KG1 (cell line): ENCODE measurements at places on chromosomes 12 and 14.

- DNase-seq = no peak
These were observed 41.2 kb downstream of the DGLUCY start for GRCh38 chr14:91154851-91155625.

- no peak for DNase-seq
These were observed 3.2 kb downstream of the OR4K2 start for GRCh38 chr14:19878029-19878642.

DNA sequence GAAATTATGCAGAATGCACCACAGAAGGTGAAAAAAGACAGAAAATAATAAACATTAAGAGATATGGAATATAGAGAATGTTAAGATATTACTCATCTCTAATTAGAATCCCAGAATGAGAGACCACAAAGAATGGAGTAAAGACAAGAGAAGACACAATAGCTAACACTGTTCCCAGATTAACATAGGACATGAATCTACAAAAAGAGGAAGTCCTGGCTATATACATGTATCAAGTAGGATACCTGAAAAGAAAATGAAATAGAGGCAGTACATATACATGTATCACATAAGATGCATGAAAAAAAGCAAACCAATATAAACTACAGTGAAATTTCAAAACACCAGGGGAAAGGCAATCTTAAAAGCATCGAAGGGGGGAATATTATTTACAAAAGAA, 5.6 kb upstream of the EPS8 start:
- no peak for DNase-seq

- no peak for DNase-seq
These were observed 19.4 kb downstream of the NAV3 start for GRCh38 chr12:77850129-77850528.

DNA sequence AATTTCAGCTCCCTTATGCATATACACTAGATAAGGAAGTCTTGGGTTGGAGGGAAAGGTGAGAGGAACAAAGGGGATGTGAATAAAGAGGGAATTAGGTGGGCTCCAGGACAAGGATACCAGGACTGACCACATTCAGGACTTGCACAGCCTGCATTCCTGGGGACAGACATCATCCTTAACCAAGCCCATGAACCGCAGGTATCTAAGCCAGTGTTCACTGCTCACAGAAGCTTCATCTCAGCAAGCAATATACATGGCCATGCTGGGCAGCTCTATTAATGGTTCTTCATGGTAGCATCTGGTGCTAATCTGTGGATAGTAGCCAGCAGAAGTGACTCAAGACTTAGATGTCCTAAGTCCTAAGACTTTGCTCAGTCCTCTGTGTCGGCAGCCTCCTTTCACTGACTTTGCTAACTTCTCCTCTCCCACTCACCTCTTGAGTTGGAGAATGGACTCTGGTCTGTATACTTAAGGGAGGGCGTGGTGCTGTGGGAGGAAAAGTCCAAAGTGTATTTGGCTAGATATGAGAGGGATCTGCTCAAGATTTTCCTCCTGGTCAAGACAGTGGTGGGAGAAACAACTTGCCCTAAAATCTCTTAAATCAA, 136.1 kb downstream of the ASCL1 start:
- no peak for DNase-seq

- DNase-seq = no peak
These were observed 1025.4 kb upstream of the LRFN5 start for GRCh38 chr14:40581264-40581663.

- no peak for DNase-seq
These were observed 164.5 kb downstream of the ANO2 start for GRCh38 chr12:5780536-5780935.

DNA sequence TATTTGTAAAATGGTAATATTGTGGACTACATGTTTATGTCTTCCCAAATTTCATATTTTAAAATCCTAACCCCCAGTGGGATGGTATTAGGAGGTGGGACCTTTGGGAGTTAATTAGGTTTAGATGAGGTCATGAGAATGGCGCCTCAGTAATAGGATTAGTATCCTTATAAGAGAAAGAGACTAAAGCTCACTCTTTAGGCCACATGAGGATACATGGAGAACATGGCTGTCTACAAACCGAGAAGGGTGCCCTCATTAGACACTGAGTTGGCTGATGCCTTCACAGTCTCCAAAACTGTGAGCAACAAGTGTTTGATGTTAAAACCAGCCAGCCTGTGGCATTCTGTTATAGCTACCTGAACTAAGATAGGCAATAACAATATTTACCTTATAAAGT, 58.3 kb upstream of the OTOGL start:
- DNase-seq = no peak

DNA sequence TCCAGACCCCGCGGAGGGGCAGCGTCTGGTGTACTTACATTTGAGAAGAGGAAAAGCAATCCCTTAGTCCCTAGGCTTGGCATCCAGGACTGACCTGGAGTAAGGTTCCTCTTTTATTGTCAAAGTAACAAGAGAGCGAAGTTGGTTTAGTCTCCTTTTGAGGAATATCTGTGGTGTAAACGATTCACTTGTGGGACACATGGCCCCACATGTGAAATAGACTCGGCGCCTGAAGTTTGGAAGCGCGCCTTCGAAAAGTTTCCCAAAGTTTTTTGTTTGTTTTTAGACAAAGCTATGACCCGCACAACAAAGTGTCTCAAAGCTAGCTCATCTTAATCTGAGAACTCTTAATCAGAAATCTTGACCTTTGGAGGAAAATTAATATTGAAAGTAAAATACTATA, 744 bp downstream of the STYX start:
- peak; percentile 21 for DNase-seq

GRCh38 chr14:70067810-70068209, 120.9 kb downstream of the SLC8A3 start:
- no peak for DNase-seq

DNA sequence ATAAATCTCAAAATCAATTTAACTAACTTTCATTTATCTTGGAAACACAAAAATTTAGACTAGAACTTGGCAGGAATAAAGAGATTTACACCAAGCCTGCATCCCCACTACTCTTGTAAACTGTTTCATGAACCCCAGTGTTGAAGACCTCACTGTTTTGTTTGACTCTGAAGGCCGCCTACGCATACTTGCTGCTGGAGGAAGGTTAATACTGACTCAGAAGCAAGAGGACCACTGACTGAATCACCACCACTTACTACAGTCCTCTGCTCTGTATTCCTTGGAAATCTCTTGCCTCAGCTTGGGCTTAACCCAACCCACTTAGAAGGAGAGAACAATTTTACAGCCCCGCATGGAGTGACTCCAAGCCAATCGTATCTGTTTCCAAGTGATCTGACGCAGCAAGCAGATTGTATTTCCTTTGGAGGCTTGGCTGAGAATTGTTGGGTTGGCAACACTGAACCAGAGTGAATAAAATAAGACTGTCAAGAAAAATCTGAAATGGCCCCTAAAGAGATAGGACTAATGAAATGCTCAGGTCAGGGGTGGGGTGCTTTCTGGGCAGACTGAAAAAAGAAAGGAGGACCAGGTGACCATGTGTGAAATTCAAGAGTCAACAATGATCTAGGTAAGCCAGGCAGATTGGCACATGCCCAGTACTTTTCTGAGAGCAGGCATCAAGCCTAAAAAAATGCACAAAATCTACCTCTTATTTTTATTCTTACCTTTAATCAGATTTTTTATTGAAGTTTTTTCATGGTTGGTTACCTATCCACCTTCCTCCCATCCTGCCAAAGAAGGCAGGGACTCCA, 248.6 kb downstream of the ZFP36L1 start:
- no peak for DNase-seq

GRCh38 chr12:75564398-75564797, 53.0 kb upstream of the KRR1 start:
- no peak for DNase-seq
